Activated CD8-positive, alpha-beta memory T cell treated with anti-CD3 and anti-CD28 coated beads for 4 hours (primary cell): ENCODE measurements at places on chromosomes 5 and 9.

GRCh38 chr5:122516432-122516743 is 204.4 kb downstream of the SNCAIP start:
- DNase-seq = no peak

DNA sequence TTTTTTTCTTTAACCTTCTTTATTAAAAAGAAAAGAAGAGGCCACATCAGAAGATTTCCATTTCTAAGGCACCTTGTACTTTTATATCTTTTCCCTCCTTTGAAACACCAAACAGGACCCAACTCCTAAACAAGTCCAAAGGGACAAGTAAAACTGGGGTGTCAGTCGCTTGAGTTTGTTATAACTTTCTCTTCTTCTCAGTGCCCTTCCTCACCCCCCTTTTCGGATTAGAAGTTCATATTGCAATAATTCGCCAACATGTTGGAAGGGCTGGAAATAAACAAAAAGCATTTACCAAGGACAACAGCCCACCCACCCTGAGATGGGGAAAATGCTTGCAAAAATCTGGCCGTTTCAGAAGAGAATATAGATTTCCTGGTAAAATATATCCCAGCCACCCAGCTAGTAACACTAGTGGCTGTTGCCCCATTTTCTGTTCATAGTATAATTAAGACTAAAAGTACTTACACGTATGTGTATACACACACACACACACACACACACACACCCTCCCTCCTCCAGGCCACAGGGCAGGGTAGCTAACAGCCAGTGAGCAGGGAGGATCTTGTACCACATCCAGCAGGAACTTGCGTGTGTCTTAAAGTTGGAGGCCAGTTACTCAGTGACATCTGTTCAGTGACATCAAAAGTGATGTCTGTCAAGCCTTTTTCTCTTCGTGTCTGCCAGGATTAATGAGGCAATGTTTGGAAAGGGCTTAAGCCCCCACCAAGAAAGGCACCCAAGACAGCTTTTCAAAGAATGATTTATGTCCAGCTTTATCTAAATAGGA is 149.1 kb upstream of the KLF4 start:
- DNase-seq = no peak

GRCh38 chr9:136021171-136021871 is 60.1 kb upstream of the UBAC1 start:
- no peak for DNase-seq

GRCh38 chr5:1552521-1553255 is 28.9 kb upstream of the LPCAT1 start:
- no peak for DNase-seq

DNA sequence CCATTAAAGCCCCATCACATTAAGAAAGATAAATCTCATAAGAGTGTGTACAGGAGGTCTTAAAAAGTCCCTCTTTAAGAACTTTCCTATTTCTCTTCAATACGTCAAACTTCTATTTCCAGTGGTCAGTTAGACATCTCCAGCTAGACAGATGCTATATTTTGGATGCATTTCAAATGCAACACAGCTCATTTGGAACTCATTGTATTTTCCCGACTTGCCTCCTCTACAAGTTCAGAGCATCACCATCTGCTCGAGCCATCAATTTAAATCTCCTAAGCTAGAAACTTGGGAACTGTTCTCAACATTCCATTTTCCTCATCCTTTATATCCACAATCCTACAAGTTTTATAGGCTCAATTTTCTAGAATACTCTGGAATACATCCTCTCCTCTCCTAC is 3.2 kb upstream of the UHRF2 start:
- DNase-seq = no peak

GRCh38 chr5:130055572-130055971 is 151.3 kb downstream of the CHSY3 start:
- DNase-seq = no peak

GRCh38 chr5:10702040-10702629 is 58.9 kb downstream of the DAP start:
- DNase-seq = no peak

DNA sequence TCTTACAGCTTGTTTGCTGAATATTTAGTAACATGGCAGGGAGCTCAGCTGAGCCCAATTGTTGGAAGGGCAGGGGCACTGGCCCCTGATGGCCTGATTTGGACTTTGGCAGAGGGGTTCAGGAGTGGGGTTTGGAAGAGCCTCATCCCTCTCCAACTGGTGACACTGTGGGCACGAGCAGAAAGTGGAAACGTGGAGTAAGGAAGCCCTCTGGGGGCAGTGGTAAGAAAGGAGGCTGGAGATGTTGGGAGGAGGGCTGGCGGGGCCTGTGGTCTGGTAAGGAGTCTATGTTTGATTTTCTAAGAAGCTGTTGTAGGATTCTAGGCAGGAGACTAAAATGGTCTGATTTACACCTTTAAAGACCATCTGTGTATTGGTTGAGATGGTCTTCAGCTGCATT is 208.9 kb downstream of the HSPA4 start:
- DNase-seq = no peak

- no peak for DNase-seq
These were observed 21.4 kb upstream of the ELL2 start for GRCh38 chr5:95983080-95983479.

- no peak for DNase-seq
These were observed 50.5 kb downstream of the AHRR start for GRCh38 chr5:371811-372555.

GRCh38 chr9:97735070-97735600 is 38.0 kb upstream of the XPA start:
- DNase-seq = no peak

DNA sequence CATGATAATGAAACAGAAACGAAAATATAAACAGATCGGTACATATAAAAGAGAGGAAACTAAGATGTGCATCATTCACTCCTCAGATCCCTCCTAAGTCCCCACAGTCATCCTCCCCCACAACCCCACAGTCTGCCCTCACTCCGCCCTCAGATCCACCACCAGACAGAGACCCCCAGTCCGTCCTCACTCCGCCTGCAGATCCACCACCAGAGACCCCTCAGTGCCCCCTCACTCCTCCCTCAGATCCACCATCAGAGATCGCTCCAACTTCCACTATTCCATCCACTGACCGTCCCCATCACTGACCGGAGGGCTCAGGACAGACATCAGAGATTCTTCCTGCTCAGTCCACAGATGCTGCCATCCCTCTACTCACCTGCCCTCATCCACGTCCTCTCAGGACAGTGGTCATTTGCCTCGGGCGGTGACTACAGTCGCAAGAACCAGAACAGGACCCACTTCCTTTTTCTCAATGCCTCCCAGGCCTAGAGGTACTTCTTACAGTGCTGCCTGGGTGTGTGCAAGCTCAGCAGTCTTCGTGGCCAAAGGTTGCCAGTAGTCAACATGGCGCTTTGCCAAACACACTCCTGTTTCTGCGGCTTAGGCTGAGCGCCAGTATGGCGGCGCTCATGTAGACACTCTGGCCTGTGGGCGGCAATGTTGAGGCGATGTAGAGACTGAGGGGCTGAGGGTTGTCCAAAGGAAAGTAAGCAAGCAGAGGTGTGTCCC is 8.3 kb upstream of the SPATA31C1 start:
- no peak for DNase-seq

DNA sequence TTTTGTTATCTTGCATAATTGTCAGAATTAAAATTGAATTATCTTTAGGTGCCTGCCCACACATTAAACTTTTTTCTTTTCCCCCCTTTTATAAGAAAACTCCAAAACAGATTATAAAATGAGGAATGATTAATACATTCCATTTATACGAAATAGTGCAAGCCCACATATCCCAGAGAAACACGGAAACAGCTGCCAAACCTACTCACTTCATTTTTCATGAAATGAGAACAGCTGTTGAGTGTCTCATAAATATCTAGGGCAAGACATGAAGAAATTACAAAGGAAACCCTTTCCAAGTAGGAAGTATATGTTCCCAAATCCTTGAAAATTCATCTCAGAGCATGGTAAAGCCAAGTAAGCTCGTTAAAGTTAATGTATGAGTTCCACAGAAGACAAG is 459.4 kb upstream of the NMUR2 start:
- DNase-seq = no peak

- DNase-seq = no peak
These were observed 468.4 kb upstream of the CDH6 start for GRCh38 chr5:30725073-30725472.

DNA sequence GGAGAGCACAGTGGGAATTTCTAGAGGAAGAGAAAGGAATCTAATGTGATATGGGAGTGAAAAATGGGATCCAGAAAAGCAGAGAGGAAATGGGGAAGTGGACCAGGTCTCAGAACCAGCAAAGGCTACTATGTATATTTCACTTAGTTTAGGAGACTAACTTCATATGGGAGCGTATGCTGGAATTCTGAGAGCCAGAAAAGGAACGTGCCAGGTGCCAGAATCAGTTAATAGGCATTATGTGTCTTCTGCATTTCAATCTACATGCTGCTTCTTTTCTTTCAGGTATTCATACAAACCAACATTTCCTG is 28.5 kb upstream of the IFNA14 start:
- no peak for DNase-seq

DNA sequence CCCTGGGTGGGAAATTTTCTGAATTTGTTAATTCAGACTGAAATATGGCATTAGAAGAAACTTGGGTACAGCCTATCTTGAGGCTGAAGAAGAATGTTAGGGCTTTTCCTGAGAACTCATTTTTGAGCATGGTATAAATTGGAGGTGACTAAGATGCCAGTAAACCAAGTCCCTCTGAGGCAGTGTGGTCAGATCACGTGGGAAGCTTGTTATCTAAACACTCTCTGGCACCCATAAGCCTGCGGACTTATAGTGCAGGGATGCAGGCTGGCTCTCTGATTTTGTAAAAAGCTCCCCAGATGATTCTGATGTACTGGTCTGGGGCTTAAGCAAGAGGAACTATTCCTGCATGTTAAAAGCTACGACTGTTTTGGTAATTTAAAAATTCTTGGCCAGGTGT is 34.3 kb downstream of the MTMR12 start:
- DNase-seq = no peak

GRCh38 chr9:18357321-18357720 is 116.6 kb upstream of the ADAMTSL1 start:
- DNase-seq = no peak
